Activated T-cell treated with anti-CD3 and anti-CD28 coated beads, Interleukin-2, amount 50 U/mL, for 72 hours (primary cell): ENCODE measurements at places on chromosomes 3 and 15.

GRCh38 chr15:81362790-81363189 lies 11.2 kb downstream of the TMC3 start:
- no peak for DNase-seq

DNA sequence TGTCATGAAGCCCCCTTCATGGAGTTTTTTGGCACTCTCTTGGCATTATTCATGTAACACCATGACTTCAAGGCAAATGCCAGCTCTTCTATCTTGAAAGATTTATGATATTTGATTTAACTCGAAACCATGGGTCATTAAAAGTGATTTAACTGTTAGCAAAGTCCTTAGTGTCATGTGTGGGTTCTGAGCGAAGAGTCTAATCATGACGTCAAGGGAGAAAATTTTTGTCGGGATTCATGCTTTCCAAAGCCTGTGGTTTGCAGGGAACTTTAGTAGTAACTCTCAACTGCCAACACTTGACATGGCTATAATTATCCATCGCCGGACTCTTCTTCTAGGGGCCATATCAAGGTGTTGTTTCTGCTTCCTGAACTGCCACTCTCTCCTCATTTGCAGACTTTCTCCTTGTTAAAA lies 11.5 kb downstream of the GXYLT2 start:
- no peak for DNase-seq

- DNase-seq: no peak
Observed at GRCh38 chr3:147387291-147387884, 19.0 kb downstream of the ZIC4 start.

DNA sequence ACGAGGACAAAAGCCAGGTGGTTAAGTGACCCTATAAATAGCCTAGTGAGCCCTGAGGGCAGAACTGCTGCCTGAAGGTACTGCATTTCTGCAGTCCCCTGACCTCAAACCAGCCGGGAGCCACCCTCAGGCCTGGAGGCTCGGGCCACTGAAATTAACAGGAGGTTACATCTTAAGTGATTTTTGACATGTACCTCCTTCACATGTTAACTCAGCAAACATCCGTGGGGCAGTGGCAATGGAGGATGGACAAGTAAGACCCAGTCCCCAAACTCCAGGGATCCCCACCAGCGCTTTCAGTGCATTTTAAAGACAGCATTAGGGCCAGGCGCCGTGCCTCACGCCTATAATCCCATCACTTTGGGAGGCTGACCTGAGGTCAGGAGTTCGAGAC lies 26.2 kb downstream of the PSTPIP1 start:
- DNase-seq: no peak

- DNase-seq: peak; percentile 63
Observed at GRCh38 chr3:15636028-15636709, 34.6 kb downstream of the BTD start.

DNA sequence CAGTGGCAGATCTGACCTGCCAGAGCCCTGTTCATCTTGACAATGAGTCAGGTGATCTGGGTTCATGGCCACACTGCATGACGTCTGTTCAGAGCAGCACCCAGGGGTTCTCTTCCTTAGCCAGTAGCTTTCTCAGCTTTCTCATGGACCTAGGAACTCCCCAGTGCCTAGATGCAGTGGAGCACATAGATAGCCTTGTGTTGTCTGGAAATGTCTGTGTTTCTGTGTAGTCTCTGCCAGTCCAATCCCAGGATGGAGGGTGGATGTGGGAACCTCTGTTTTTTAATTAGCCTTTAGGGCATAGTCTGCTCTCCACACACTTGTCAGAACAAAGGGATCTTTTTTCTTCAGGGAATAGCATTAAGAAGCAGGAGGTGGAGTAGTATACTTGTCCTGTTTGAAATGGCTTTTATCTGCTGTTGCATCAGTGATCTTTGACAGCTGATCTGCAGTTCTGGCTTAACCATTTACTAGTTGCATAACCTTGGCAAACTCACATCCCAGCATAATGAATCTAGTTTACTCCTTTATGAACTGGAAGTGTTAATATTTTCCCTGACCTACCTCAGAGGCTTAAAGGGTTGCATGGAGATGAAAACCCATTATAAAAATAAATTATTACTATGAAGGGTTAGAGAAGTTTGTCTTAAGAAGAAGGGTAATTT lies 16.1 kb upstream of the CACNA1D start:
- DNase-seq: no peak

GRCh38 chr15:58136731-58137130 lies 1.4 kb upstream of the AQP9 start:
- DNase-seq: no peak

- DNase-seq: no peak
Observed at GRCh38 chr3:113245761-113246161, 34.4 kb downstream of the BOC start.
